ENCODE measurements at places on chromosomes 4 and X.
A peak's percentile ranks its signal among the peaks of the same experiment; 100 is the strongest.

DNA sequence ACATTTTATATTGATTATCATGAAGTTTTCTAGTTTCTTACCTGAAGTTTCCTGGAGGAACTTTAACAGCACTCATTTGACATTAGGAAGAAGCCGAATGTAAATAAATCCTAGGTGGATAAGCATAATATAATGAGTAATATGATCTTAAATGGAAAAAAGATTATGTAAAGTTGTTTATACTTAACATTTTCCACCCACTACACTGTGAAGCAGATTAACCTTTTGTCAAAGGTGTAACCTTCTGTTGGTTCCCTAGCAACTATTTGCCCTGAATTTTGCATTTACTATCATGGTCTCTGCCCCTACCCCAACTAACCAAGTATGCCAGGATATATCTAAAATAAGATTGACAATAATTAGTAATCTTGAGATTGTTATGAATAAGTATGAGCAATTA, at the start of gene UGT2A1:
Gene UGT2A1, minus strand, starts transcription at position 101 of the 400 bp plus-strand sequence. CDS start 5,603 bp downstream, outside the sequence.
- no peak for DNase-seq

- no peak for DNase-seq
Measured at GRCh38 chr4:55013431-55013955, 111.9 kb downstream of the KDR start.

DNA sequence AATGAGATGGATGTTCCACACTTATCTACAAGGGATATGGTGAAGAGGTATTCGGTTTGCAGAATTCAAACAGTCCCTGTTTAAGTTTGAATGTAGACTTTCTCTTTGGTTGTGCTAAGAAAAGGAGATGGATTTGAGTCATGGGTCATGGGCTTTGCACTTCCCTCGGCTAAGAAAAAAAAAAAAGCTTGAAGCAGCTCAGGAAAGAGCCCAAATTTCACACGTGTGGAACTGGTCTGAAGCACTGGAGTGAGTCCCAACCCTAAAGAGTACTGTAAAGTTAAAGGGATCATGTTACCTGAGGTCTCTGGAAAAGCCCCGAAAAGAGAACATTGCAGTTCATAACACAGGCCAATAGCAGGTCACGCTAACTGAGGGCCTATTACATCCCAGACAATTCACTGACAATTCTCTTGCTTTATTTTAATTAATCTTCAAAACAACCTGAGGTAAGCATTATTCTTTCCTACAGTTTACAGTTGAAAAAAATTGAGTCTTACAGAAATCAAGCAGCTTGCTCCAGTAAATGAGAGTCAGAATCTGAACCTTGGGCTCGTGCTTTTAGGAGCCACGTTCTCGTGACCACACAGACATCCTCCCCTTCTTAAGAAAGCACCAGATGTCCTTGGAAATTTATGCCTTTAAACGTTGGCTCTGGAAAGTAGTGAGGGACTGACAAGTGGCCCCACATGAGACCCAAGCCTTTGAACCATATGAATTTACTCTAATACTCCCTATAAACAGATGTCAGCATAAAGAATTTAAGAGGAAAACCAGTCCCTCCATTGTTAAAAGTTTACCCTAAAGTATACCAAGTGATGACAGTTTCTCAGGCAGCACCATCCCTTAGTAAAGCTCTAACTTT, 89.3 kb downstream of the MAD2L1 start:
- no peak for DNase-seq

- no peak for DNase-seq
Measured at GRCh38 chrX:39249999-39250398, 448.7 kb downstream of the MID1IP1 start.

DNA sequence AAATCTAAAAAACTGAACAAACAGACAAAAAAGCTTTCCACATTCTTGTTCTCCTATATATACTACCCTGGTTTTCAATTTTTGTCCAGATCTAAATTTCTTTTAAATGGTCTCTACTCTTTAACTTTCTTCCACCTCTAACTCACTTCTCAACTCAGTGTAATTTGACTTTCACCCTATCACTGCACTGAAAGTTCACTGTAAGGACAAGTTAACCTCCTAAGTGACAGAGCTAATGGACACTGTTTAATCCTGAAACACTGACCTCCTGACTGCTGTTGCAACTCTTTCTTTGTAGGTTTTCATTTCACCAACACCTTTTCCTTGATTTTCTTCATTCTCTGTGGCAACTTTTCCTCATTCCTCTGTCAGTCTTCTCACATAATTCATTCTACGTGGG, 50.0 kb downstream of the ATOH1 start:
- no peak for DNase-seq

DNA sequence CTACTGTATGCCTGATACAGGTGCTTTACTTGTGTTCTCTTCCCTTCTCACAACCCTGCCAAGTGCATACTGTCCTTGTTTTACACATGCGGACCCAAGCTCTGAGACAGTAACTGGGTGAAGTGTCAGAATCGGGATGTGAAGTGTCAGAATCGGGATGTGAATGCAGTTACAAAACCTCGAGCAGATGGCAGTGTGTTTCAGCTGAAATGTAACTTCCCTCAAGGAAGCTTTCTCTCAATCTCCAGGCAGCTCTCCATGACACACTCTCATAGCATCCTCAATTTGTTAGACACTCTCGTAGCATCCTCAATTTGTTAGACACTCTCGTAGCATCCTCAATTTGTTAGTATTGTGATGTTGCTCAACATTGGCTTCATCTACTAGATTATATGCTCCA, 1.1 kb upstream of the HPSE start:
- DNase-seq, result peak; percentile 51

DNA sequence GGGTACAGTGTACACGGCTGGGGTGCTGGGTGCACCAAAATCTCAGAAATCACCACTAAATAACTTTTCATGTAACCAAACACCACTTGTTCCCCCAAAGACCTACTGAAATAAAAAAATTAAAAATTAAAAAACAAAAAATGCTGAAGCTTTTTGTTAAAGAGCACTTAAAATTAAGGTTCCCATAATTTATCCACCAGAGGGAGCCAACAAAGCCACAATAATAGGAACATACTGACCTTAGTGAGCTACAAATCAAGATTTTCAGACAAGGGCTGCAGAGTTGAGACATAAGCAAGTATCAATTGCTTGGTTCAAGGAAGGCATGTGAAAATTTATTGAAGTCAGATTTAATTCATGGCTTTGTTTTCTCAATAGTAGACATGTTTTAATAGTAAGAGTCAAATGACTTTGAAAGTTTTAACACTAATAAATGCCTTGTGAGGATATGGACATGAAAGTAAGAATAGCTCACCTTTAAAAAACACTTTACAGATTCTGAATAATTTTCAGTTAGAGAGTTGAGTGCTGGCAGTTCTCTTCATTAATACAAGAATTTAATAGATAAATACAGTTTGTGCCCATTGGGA, 43.0 kb upstream of the SCOC start:
- DNase-seq, result peak; percentile 70

DNA sequence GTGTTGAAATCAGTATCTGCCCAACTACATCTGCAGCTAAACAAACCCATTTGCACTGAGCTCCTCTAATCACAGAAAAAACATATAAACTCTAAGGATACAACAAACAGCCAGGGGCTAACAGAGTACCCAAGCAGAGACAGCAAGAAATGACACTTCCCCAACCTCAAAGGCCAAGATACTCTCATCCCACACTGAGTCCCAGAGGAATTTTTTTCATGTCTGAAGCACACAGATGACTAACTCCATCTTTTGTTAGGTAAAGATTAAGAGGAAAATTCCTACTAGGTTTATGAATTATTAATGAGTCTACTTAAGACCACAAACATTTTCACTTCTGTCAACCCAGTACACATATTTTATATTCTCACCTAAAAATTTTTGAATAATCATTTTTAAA, 31.6 kb downstream of the SEPSECS start:
- DNase-seq, result no peak

DNA sequence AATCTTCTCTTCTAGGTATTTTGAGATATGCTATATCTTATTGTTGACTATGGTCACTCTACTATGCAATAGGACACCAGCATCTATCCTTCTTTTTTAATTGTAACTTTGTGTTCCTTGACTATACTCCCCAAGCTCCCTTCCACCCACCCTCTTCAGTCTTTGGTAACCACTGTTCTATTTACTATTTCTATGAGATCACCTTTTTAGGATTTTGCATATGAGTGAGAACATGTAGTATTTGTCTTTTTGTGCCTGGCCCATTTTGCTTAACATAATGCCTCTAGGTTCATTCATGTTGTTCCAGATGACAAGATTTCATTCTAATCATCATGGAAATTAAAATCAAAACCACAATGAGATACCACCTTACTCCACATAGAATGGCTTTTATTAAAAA, 63.3 kb upstream of the BANK1 start:
- DNase-seq, result no peak

GRCh38 chr4:87283151-87283550, 39.5 kb downstream of the HSD17B13 start:
- no peak for DNase-seq

DNA sequence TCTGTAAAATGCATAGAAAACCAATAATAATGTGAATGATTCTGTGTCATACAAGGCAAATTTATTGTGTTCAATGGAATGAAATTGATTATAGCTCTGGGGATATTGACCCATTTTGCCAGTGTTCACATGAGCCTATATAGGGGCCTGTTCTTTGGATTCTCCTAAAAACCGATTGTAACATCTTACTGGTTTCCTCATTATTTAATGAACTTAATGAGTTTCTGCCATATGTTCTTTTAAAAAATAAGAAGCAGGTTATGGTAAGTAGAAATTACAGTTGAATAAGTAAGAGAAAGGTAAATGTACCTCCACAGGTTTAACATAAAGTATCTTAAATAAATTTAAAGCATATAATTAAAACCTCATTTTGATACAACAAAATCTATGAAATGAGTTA, 24.6 kb upstream of the ADGRL3 start:
- no peak for DNase-seq

DNA sequence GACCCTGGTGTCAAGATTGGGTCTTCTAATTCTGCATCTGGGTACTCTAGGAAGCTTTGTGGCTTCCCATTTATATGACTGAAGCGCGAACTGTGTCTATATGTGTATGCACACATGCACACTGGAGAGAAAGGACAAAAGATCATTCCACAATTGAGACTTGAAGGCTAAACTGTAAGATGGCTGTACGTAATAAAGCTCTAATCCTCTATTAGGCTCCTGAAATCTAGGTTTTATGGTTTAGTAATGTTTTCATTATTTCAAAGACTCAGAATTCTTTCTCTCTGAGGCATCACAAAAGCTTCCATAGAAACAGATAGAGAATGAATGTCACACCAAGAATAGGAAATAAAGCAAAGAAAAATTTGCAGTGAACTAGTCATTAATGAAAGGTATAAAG, 320.7 kb upstream of the FTHL17 start:
- DNase-seq, result no peak

GRCh38 chr4:76024065-76024464, 768 bp upstream of the CXCL10 start:
- DNase-seq, result no peak

DNA sequence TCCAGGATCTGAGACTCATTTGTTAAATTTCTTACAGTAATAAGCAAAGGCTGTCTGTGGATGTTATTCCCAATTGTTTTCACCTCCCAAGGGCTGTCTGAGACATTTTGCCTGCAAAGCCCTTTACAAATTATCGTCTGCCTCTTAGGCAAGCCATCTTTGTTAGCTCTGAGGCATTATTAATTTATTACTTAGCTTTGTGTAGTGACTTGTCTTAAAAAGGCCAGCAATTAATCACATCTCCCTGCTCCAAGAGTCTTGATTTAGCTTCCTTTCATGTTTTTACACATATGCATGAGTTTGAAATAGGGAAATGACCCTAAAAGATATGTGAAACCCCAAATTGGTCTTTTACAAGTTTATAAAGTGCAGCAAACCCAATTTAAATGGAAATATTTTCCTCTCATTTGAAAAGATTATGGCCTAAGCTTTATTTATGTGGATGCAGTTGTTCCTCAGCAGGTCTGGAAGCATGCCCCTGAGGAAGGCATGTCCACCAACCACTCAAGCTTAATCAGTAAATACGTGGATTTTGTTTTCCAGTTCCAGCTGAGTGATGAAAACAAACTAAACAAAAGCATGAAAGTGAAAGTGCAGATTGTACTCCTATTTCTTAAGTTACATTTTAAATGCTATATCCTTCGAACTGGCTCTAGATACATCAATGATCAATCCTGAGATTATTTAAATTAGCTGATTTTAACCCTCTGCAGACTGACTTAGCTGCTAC, 173.6 kb upstream of the LNX1 start:
- no peak for DNase-seq

DNA sequence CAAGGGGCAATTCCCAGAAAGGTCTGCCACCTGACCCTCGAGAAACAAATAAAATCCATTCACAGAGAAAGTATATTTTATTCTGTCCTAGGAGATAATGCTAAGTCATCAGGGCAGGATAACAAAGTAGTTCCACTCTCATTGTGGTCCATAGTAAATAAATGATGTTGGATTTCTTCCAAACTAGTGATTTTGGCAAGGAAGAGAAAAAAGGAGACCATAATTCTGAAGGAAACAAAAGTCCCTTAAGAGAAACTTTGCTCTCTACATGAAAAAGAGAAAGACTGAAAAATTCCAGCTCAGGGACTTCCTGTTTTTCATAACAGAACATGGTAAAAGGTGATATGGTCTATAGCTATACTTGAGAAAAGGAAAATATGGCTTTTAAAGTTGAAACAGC, 71.5 kb upstream of the DDX60 start:
- no peak for DNase-seq

- no peak for DNase-seq
Measured at GRCh38 chrX:106780264-106780663, 22.2 kb upstream of the TBC1D8B start.

- no peak for DNase-seq
Measured at GRCh38 chr4:26731351-26732035, 129.1 kb upstream of the STIM2 start.

DNA sequence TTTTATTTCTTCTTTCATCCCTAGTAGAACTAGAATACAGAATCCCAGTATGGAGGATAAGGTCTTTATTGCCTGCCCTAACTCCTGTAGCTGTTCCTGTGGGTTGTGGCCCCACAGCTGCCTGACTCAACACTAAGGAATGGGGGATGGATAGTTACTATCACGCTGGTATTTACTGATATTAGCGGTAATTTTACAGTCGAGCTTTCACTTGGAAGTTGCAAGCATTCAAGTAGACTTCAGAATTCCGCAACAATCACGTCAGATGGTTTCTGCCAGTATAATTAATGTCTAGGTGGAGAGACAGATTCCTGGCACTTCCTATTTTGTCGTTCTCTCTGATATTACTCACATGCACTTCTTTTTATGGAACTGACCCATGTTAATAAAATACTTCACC, 489.8 kb downstream of the PABPC4L start:
- no peak for DNase-seq

GRCh38 chr4:61294936-61295335, 94.8 kb downstream of the ADGRL3 start:
- no peak for DNase-seq
